DMS53 (cell line): ENCODE measurements at places on chromosomes 12 and 14.

DNA sequence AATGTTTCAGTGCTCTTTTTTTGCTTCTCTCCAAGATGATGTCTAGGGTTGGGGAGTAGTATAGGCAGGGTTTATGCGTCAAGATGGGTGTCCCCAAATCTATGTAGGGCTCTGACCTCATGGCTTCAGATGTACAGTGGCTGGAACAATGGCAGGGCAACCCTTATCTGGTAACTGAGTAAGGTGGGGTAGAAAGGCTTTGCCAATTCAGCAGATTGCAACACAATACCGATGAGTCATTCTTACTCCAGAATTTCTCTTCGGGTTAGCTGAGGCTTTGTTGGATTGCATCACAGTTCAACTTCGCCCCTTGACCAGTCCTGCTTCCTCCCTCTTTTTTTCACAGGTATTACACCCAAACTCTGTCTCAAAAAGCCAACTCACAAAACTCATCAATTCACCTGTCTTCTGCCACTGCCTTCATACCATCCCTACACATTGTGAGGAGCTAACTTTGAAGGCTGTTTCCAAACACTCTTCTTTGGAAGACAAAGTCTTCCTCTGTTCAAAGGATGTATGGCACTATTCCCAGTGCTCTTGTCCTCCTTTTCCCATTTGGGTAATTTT lies 190.2 kb upstream of the CNOT2 start:
- peak; percentile 81 for DNase-seq

DNA sequence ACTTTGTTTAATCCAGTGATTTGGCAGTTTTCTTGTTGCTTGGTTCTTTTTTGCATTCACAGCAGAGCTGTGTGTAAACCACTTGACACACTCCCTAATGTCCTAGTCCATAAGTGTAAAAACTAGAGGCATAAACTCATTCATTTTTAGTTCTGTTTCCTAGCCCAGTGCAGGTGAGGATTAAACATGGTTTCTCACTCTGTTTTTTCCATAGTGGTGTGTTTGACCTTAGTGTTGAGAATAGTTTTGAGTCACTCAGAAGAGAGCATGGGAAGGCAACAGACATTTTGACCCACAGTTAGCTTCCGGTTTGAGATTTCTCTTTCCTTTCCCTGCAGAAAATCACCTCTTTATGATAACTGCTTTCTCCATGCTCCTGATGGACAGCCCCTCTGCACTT lies 24.2 kb upstream of the GALNT16 start:
- DNase-seq = no peak

DNA sequence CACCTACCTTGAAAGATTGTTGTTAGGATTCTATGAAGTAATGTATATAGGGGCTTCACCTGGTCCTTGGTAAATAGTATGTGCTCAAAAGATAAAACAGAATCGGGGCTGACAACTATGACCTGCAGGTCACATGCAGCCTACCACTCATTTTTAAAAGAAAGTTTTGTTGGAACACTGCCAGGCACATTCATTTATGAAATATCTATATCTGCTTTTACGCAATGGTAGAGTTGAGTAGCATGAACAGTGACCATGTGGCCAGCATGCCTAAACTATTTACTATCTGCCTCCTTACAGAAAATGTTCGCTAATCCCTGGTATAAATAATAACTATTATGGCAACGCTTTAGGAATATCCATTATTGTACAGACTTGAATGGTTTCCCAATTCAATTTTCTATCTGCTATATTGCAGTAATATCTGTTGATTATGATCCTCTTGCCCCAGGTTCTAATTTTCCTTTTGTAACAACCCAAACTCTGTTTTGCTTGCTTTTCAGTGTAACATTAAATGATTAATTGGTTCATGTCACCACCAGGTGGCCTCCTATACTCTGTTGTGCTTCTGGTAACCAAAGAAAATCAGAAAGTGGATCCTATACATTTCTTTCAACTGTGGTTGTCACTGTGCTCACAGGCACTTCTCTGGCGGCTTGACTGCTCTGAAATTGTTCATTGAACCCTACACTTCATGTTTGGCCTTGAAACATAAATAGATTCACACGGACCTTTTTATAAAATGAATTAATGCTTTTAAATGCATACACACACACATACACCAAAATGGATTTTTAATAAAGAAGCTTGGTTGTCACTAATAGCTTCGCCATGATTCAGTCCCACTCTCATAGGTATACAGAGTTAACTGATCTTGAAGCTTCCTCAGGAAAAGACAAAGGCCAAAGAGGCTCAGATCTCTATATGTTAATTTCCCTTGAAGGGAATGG lies 227.7 kb upstream of the NPAS3 start:
- peak; percentile 74 for DNase-seq

DNA sequence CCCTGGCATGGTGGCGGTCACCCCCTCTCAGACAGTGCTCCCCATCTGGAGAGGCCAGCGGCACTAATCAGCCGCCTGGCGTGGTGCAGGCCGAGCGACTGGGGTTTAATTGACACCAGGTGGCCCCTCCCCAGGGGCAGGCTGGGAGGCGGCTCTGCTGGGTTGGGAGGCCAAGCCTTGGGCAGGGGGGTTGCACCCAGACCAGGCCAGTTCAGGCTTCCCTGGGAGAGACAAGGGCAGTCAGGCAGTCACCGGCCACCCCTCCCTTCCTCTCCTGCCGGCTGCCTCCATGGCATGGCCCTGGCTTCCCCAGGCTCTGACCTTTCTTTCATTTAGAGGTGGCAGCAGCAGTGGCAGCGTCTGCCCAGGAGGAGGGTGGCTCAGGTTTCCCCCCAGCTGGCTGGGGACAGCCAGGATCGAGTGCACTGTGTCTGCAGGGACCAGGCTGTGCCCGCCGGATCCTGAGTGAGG lies 78.1 kb upstream of the NOS1 start:
- DNase-seq = no peak

- DNase-seq = no peak
These were observed 6.9 kb upstream of the RD3L start for GRCh38 chr14:103949131-103949790.

- peak; percentile 13 for DNase-seq
These were observed 109.0 kb downstream of the LRIG3 start for GRCh38 chr12:58811346-58811745.

DNA sequence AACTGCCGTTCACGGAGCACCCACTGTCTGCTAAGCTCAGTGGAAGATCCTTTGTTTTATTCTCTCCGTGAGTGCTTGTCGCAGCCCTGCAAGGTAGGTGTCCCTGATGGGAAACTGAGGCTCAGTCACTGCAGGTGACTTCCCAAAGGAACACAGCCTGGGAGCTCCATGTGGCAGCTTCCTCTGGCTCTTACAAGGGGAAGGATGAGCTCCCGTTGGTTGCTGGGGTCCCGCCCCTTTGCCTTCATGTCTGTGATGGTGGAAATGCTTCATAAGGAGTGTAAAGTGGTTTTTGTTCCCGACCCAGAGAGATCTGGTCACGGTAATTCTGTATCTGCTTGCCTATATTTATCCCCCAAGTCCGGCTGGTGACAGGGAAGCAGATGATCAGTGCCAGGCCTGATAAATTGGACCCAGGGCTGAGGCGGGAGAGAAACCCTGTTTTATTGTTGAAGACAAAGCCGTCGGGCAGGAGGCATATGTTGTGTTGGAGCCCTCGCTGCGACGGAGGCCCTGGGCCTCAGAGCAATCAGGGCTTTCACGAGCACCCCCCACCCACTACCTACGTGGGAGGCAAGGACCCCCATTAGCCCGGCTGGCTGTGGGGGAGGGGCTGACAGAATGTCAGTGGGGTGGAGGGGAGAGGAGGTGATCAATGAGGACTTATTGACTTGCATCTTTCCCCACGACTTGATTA lies 91.9 kb downstream of the KIF26A start:
- no peak for DNase-seq

GRCh38 chr12:63882844-63883243 lies 38.3 kb downstream of the SRGAP1 start:
- DNase-seq = peak; percentile 51

- no peak for DNase-seq
These were observed 16.1 kb upstream of the EIF4B start for GRCh38 chr12:52990206-52990605.

- DNase-seq = no peak
These were observed 93.9 kb upstream of the RASSF8 start for GRCh38 chr12:25864306-25865276.

DNA sequence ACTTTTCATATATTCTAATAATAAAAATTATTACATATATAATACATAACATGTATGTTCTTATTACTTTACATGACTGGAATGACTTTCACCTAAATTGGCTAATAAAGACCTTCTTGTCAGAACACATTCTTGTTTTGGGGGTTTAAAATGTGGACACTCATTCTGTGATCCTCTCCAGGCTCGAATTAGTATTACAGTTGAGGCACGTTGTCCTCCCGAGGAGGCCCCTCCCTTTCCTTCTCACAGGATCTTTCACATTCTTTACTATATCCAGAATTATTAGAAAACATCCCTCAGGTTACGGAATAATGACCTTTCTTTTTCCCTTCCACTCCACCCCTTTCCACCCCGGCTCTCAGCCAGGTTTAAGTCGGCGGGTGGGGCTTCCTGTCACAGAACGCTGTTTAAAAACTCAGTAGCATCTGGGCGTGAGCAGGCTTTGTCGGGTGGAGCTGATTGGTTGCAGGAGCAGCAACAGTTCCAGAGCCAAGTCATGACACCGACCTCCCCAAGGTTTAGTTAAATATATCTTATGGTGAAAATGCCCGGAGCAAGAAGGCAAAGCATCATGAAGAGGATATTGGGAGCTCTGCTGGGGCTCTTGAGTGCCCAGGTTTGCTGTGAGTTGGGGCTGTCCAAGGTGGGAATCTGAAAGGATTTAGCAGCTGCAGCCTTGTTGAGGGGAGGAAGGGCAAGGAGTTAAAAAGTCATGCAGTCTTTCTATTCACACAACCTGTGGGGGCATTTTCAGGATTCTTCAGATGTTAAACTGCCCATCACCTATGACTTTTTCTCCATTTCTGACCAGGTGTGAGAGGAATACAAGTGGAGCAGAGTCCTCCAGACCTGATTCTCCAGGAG lies 396.7 kb upstream of the OR4E1 start:
- no peak for DNase-seq

GRCh38 chr14:39050389-39050788 lies 52.6 kb downstream of the SEC23A start:
- DNase-seq = no peak

DNA sequence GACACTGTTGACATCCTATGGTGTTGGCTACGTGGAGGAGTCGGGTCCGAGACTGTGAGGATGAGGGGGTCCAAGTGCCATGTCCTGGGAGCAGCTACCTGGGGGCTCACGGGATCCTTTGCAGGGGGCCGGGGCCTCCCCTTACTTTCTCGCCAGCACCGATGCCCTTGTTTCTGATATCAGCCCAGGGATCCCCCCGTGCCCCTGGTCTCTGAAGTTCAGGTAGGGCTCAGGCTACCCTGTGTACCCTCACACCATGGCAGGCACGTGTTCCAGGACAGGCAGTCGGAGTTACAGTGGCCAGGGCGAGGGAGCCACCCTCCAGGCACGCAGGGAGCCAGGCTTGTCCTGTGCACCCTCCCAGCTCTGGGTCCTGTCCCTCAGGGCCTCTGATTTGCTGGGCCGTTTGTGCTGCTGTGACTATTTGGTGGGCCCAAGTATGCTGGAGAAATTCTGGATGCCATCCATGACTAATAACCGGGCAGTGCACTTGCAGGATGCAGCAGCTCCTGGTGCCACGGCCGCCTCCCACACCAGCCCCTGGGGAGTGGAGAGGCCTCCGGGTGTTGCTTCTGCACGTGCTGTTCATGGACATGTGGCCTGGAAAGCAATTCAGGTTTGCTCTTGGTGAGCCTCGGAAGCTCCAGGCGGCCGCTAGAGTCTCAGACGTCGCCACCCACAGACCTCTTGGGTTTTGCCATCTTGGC lies 93.1 kb upstream of the SFSWAP start:
- no peak for DNase-seq

DNA sequence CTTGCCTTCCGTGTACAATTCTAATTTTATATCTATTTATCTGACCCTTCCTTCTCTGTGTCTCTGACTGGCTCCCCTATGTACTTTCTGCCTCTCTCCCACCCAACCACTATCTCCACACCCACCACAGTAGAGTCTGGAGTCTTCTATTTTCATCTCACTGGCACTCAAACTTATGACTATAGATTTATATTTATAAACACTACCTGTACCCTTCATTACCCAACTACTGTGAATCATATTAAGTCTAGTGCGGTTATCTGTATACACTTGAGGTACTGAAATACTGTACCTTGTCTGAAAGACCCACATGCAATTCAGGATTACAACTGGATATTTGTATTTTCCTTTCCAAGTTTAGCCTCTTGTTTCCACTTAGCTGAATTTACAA lies 36.1 kb downstream of the ATP2B1 start:
- DNase-seq = no peak

- no peak for DNase-seq
These were observed 213.6 kb downstream of the ERC1 start for GRCh38 chr12:1204581-1205121.

GRCh38 chr12:64747695-64748094 lies 11.5 kb downstream of the GNS start:
- DNase-seq = peak; percentile 43

DNA sequence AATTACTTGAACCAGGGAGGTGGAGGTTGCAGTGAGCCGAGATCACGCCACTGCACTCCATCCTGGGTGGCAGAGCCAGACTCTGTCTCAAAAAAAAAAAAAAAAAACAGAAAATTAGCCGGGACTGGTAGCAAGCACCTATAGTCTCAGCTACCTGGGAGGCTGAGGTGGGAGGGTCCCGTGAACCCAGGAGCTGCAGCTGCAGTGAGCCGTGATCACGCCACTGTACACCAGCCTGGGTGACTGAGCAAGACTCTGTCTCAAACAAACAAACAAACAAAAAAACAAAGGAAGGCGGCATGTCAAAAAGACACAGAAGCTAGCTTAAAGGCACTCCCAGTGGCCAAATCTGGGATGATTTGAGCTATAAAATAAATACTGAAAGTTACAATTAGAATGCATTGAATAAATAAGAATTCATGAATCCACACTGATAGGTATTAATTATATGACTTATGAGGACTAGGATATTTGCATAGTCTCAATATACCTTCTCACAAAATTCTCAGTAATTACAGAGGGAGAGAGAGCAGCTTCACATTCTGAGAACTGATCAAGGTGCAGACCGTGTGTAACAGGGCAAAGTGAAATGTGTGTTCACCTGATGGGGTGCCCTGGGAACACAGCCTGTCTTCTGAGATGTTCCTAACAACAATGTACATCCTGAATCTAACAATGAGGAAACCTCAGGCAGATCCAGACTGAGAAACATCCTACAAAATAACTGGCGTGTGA lies 42.7 kb upstream of the GPR132 start:
- DNase-seq = no peak

DNA sequence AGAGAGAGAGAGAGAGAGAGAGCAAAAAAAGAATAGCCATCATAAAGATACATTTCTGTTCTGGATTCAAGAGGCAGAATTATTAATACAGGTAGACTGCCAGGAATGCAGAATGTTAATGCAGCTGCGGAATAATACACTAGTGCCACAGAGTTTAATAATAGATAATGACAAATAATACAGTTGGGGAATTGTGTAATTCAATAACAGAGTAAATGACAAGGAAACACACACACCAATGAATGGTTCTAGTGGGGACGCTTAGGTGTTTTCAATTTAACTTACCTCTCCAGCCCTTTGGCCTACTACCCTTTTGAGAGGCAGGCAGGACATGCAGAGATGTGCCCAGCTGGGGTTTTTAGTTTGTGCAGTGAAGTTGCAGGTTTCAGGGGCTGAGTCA lies 313.9 kb downstream of the NRXN3 start:
- no peak for DNase-seq
